ENCODE measurements at places on chromosomes 6 and 20.

- no peak for DNase-seq
Measured at GRCh38 chr20:51193066-51193772, 170.3 kb upstream of the KCNG1 start.

DNA sequence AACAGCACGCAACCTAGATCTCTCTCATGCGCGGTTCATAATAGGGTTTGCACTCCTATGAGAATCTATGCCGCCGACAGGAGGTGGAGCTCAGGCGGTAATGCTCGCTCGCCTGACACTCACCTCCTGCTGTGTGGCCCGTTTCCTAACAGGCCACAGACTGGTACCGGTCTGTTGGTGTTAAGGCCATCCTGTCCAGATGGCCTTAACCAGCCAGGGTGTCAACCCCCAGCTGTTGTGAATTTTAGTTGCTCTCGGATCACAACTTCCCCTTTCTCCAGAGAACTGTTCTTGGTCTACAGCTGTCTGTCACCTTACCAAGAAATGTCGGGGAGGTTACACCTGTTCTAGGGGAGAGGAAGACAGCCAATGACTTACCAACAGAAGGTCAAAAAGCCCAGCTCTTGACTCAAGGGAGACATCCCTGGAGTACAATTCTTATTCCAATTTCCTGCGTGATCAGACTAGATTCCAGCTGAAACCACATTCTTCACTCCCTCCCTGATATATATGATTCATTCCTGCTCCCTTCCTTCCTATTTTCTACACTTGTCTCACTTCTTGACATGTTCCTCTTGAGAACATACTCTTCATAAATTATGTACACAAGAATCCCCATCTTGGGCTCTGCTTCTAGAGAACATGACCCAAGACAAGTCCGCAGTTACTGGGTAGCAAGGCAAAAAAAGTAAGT, 23.1 kb upstream of the DNAAF9 start:
- DNase-seq = peak; percentile 63

DNA sequence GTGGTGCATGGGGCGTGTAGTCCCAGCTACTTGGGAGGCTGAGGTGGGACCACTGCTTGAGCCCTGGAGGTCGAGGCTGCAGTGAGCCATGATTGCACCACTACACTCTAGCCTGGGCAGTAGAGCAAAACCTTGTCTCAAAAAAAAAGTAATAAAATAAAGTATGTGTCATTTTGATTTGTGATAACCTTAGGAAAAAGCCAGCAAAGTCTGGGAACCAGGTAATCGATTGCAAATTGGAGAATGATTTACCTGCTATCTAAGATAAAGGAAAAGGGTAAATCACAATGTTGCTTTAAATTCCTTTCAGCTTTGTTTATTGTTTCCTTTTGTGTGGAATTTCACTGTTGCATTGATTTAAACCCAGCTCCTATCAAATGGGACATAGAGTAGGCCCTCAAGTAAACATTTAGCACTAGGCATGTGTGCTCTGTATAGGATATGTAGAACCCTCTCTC, 59.0 kb downstream of the SGK1 start:
- DNase-seq = no peak

DNA sequence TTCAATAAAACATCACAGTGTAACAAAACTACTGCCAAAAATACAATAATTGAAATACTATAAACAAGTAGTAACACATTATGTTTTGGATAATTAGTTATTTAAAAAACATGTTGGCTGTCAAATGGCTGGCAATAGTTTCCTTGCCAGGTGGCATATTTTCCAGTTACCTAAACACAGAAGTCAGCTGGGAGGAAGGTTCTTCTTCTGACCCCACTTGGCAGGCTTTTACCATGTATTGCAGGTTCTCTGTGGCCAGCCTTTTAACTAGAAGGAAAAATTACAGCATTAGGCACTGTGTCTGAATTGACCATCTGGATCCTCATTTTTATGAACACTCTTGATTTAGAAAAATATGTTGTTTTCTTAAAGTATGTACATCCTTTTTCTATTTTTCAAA, 131.4 kb downstream of the MMS22L start:
- DNase-seq = no peak

DNA sequence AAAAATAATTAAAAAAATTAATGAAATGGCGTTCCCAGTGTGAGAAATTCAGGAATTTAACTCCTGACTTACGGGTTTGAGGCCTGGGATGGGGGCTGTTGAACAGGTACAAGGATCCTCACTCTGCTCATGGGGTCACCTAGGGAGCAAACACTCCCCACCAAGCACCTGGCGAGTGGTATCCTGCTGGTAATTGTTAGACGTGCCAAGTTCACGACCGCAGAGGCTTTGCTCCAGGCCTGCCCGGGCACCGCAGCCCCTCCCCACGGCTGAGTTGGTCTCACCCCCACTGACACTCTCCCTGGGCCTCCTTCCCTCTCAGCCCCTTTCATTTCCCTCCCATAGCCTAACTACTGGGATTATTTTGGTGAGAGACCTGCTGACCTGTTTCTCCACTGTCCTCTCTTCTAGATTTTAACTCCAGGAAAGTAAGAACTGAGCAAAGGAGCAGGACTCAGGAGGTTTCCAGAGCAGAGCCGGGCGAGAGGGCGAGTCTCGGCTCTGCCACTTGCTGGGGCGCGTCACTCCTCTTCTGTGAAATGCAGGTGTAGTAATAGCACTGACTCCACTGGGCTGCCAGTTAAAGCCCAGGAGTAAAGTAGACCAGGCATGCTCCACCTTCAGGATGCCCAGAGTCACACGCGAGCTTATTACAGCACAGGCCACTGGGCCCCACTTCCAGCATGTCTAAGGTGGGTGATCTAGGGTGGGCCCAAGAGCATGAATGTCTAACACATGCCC, 22.8 kb downstream of the BMP7 start:
- DNase-seq = no peak

- no peak for DNase-seq
Measured at GRCh38 chr6:71127374-71127773, 161.2 kb upstream of the OGFRL1 start.

GRCh38 chr6:33082702-33083101, 6.9 kb downstream of the HLA-DPB1 start:
- peak; percentile 24 for DNase-seq

DNA sequence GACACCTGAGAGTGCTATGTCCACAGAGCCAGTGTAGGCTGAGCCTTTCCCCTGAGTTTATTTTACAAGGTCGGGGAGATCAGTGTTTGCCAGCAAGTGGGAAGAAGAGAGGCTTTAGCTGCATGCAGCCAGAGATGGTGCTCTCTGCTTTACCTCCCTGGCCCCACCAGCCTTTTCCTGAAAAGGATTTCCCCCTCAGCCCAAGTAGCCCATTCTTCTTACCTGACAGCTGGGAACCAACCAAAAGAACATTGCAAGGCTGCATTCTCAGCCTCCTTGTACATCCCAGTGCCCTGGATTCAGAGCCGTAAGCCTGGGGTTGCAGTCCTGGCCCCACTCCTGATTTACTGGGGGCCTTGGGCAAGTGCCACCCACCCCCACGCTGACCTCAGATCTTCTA, 16.9 kb downstream of the SNPH start:
- DNase-seq = no peak

- DNase-seq = no peak
Measured at GRCh38 chr20:38158701-38159351, 6.2 kb downstream of the TGM2 start.

GRCh38 chr6:108793516-108794251, 54.5 kb upstream of the ARMC2 start:
- no peak for DNase-seq

DNA sequence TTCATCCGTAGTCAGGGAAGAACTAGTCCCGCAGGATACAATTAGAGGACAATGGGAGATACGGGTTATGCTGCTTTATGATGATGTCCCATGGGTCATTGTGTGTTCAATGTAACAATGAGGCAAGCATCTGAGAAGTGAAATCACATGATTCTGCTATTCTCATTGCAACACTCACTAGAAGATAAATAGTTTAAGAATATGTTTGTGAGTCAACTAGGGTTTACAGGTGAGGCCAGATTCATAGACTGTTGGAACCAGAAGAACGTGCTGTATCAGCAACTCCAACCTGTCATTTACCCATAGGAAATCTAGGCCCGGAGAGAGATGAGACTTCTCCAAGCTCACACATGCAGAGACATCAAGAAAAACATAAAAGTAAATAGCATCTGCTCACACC, 80.8 kb downstream of the SCML4 start:
- no peak for DNase-seq

DNA sequence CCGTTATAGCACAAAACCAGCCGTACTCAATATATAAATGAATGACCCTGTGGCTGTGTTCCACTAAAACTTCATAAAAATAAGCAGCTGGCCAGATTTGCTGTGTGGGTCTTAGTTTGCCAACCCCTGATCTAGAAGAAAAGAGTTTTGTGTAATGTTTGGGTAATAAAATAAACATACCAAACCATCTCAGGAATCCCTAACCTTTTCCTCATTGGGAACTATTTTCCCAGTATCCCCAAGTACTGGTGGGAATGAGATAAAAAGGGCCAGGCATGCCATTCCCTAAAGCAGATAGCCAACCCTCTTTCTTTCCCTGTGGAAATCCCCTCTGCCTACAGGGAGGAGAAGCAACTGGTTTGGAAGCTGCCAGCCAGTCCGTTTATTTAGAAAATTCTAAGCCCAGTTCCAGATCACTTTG, 169.1 kb upstream of the AKAP12 start:
- peak; percentile 39 for DNase-seq

DNA sequence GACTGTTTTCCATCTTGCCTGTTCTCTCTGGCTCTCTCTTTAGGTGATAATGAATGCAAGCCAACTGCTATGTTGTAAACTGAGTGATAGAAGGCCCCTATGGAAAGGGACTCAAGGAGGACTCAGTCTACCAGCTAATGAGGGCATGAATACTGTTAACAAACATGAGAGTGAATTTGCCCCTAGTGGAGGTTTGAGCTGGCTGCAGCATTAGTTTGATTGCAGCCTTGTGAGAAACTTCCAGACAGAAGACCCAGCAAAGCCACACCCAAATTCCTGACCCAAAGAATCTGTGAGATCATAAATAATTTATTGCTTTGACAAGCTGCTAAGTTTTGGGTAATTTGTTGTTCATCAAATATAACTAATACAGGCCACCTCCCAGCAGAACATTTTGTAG, 50.0 kb upstream of the PLCB1 start:
- peak; percentile 67 for DNase-seq

DNA sequence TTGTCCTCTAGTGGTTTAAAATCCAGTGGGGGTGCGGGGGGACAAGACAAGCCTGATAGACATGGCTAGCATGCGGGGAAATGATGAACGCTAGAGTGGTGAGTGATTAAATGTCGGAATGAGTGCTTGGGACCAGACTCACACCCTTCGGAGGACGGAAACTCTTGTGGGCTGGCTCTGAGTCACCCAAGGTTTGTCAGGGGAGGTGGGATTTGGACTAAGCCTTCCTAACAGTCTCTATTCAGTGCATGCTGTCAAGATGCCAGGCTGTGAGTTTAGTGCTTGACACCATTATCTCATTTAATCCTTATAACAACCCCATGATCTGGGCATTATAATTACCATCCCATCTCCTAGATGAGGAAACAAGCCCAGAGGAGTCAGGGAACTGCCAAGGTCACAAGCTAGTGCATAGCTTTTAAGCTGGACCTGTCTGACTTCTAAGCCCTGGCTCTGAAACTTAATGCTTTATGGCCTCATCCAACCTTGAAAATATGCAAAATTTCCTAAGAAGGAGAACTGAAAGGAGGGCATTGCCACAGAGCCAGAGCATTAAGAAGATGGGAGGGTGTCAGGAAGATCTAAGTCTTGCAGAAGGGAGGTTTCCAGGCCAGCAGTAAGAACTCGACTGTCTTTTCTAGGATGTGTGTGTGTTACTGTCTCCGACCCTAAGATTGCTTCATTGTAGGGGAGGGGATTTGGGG, 168.7 kb upstream of the LRFN2 start:
- no peak for DNase-seq

GRCh38 chr6:157761331-157761921, 61.6 kb upstream of the SNX9 start:
- DNase-seq = peak; percentile 33

- DNase-seq = no peak
Measured at GRCh38 chr6:169862043-169862891, 110.8 kb downstream of the ERMARD start.

DNA sequence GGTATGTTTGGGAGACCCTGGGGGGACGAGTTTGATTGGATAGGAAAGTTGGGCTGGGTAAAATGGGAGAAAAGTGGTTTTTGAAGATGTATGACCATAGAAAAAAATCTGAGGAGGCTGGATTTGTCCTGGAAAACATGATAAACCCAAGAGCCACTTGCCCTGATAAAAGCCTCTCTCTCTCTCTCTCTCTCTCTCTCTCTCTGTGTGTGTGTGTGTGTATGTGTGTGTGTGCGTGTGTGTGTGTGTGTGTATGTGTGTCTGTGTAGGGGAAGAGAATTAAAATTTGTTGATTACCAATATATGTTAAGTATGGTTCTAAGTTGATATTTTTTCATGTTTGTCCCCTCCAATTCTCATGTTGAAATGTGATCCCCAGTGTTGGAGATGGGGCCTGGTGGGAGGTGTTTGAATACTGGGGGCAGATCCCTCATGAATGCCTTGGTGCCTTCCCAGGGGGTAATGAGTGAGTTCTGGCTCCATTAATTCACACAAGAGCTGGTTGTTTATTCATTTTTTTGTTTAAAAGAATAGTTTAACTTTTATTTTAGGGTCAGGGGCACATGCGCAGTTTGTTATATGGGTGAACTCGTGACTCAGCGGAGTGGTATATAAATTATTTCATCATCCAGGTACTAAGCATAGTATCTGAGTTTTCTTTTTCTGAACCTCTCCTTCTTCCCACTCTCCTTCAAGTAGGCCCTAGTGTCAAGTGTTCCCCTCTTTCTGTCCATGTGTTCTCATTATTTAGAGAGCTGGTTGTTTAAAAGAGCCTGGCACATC, 208.8 kb downstream of the TFAP2B start:
- no peak for DNase-seq

- DNase-seq = peak; percentile 19
Measured at GRCh38 chr6:89209457-89209856, 7.7 kb downstream of the GABRR1 start.

DNA sequence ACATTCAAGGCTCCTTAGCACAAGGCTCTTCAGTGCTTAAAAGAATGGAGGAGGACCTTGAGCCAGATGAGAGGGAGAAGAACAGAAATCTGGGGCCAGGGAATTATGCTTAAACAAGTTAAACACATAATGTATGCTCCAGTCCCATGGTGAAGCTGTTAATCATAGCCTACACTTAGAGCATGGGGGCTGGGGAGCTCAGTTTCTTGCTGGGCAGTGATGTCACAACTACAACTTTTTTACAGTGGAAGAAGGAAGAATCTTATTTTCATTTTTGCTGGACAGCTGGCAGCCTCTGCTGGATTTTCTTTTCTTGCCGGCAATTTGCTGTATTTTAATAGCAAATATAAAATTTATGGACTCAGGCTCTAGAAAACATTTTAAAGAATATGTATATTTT, 432.5 kb downstream of the CD109 start:
- peak; percentile 1 for DNase-seq

Data from myocyte (in vitro differentiated cells).